ENCODE measurements at places on chromosomes 1 and 21.

- no peak for DNase-seq
Observed at GRCh38 chr1:203317429-203318228, 12.3 kb downstream of the BTG2 start.

DNA sequence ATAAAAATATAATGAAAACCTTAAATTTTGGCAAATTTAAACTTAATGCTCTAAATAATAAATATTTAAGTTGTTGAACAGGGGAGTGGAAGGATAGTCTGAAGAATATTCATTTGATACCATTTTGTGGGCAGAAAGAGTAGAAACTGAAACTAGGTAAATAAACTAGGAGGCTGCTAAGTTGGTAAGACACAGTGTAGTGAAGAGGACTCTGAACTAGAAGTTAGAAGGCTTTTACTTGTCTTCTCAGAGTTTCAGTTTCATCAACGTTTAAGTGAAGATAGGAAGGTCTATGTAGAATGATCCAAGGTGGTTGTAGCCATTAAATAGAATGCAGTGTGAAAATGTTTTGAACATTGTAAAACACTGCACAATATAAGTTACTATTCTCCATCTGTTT, 516.9 kb downstream of the AMY1C start:
- DNase-seq = no peak

GRCh38 chr21:20163167-20163566, 835.0 kb upstream of the NCAM2 start:
- no peak for DNase-seq

DNA sequence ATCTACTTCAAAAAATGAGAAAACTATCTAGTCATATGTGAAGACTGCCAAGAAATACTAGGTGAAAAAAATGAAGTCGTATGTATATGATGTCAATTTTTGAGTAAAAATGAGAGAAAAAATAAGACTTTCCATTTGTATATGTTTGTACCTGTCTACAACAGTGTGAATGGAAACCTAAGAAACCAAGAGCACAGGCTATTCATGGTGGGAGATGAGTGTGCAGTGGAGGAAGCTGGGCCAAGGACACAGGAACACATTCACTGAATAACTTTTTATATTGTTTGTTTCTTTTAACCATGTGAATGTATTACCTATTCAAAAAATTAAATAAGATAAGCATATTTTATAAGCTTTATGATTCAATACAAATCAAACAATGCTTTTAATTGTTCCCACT, 67.0 kb downstream of the ERO1B start:
- DNase-seq = no peak

GRCh38 chr1:148160048-148160342, 7.9 kb upstream of the NBPF11 start:
- no peak for DNase-seq

DNA sequence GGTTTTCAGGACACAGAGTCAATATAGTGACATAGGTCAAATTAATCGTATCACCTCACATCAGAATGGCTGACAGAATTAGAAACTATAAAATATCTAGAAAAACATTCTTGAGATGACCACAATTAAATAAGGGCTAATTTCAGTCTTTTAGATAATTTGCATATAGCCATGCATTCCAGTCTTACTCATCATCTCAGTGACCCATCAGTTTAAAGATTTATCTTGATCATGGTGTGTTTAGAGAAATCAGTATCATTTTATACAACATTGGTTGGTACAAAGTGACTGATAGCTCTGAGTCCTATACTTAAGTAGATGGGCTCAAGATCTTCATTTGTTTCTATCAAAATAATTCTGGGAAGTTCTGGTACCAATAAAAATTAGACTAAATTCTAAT, 262.3 kb upstream of the SNX7 start:
- no peak for DNase-seq
